BE2C (cell line): ENCODE measurements at places on chromosomes 12 and 14.

GRCh38 chr12:24728826-24729225 is 220.1 kb downstream of the BCAT1 start:
- DNase-seq, result no peak

DNA sequence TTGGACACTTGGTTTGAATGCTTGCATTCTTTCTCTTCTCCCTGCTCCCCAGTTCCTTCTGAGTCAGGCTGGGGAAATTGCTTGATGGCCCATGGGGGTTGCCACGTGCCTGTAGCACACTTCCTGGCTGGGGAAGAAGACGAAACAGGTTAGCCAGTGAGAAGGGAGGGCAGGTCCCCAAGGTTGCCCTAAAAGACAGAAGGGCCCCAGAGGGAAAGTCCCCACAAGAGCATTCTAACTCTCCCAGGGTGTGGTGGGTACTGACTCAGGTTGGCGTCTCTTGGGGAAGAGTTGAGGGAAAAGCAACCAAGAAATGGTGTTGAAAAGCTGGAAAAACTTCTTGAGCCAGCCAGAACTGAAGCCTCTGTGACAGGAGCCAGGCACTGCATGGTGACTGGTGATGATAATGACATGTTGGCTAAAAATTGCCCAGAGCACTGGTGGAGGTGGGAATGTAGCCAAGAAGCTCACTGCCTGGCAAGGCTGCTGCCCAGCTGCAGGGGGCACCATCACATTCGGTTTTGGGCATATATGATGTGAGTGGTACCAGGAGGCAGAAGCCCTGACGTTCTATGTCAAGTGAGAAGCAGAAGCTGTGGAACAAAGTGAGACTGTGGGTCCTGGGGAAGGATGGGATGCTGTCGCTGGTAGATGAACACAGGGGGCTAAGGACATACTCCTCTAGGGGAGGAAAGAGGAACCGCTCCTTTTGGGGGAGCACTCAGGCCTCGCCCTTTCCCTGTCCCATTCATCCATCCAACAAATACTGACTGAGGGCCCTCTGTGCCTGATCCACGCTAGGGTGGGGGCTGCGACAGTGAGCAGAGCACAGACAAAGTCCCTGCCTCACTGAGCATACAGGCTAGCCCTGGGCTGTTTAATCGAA is 8.1 kb upstream of the RABGGTA start:
- peak; percentile 51 for DNase-seq

- no peak for DNase-seq
Observed at GRCh38 chr12:13595536-13596443, 385.6 kb downstream of the GRIN2B start.

GRCh38 chr12:116694653-116695463 is 43.0 kb downstream of the SPRING1 start:
- no peak for DNase-seq

DNA sequence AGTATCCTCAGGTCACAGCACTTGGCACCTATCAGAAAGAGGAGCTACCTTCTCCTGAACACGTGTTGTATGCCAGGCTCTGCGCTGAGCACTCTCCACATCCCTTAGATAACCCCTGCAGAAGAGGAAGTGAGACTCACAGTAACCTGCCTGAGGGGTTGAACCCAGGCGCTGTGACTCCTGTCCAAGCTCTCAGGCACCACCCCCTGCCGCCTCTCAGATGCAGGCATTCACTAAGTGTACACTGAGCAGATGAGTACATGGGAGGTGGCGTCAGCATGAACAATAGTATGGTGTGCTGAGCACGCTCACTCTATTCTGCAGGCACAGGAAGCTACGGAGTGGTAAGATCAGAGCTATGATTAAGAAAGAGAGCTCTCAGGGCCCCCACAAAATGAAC is 21.0 kb upstream of the RIC8B start:
- no peak for DNase-seq

DNA sequence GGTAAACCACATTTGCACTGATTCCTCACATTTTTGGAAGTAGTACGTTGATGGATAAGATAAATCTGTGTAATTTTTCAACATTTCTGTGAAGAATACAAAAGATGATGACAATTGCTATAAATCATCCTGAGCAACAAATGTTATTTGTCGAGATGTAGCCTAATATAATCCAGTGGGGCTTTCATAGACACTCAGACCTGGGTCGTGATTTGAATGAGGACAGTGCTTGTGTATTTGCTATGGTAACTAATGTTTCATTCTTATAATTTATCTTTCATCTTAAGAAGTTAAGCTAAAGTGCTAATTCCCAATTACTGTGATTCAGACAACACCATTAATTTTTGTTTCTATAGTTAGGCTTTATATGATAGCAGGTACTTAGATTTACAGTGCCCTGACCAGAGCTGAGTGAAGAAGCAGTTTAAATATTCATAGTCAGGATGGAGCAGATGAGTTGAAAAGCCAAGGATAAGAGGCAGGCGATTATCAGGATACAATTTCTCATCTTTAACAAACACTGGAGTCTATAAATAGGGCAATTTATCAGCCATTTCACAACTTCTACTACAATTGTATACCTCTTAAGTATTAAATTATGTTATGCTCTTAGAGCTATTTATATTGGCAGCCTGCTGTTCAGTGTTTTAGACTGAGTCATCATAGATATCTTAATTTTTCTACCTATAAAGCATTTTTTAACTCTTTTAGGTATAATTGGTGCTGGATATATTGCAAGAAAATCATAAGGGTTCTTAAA is 359.9 kb downstream of the TRHDE start:
- DNase-seq, result no peak

DNA sequence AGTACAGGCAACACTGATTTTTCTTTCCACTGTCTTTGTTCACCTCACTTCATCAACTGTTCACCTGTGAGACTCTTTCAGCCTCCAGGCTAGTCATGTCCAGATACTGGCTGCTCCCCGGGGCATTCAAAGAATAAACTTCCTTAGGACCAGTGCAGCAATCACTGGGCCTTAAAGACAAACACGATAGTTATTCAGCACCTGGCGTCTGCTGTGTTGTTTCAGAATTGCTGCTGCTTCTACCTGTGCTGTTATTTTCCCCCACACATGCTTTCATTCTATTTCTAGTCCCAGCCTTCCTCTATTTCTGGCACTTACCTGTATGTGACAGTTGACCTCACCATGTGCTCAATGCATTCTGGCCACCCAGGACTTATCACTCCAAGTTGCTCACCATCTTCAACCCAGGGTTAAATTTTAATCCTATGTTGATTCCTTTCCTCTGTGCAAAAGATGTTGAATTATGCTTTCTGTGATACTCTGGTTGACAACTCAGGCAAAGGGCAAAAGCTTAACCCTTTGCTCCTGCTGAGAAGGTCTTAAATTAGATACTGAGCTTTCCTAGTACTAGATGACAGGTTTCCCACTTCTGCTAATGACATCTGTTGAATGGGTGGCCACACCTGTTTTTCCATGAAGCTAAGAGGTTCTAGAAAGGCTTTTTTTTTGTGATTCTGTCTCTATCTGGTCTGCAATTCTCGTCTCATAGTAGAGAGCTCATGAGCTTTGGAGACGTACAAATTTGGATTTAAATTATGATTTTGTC is 41.4 kb downstream of the PTPRQ start:
- no peak for DNase-seq

DNA sequence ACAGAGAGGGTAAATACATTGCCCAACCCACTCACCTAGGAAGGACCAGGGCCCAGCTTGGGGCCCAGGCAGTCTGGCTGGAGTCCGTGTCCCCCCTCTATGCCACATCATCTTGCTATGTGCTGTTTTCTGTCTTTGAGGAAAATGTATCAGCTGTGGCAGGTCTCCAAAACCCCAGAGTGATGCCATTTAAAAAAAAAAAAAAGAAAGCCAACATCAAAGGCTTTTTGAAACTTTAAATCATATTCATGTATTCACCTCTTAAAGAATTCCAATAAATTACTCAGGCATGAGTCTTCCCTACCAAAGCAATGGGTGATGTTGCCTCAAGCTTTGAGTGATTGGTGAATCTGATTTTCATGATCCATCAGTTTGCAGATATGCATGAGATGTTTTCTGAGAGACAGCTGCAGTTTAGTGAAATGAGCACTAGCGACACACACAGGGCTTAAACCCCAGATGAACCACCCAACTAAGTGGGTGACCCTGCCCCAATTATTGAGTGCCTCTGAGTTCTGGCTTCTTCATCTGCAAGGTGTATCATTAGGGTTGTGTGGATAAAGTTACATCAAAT is 6.1 kb downstream of the KRT81 start:
- no peak for DNase-seq

DNA sequence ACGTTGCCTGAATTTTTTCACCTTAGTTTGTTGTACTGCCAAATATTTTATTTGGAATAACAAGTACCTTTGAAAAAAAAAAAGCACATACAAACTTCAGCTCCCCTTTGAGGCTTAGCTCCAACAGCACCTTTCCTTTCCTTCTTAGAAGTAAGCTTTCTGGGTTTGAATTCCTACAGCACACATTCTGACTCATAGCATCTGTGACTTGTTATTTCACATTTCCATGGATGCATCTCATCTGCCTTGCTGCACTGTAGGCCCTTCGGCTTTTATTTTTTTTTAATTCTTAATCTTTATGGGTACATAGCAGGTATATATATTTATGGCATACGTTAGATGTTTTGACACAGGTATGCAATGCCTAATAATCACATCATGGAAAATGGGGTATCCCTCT is 7.2 kb downstream of the LGALS3 start:
- DNase-seq, result no peak

- DNase-seq, result peak; percentile 95
Observed at GRCh38 chr14:92987713-92988510, 65.0 kb downstream of the CHGA start.

DNA sequence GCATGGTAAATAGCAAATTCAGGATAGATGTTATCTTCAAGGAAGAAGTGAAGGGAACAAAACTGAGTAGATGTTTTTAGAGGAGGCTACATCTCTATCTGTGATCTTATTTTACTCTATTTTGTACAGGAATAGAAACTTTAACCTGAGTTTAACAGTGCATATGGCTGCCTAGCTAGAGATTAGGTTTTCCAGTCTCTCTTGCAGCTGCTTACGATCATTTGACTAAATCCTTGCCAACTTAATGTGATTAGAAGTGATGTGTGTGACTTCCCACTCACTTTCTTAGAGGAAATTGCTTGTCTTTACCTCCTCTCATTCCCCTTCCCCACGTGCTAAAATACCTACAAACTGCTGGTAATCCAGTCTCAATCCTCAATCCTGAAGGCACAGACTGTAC is 26.5 kb upstream of the SLC15A5 start:
- no peak for DNase-seq

GRCh38 chr14:20642182-20642581 is 691 bp upstream of the OR6S1 start:
- DNase-seq, result peak; percentile 49

DNA sequence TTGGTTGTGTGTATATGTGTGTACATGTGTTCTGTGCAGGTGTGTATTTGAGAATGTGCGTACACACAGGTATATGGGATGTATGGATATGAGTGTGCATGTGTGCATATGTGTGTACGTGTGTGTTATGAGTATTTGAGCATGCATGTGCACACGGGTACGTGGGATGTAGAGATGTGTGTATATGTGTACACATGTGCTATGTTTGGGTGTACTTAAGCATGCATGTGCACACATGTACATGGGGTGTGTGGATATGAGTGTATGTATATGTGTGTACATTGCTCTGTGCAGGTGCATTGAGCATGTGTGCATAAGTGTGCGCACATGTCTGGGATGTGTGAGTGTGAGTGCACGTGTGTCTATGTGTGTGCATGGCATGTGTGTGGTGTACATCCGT is 34.3 kb upstream of the SFSWAP start:
- DNase-seq, result no peak

- DNase-seq, result no peak
Observed at GRCh38 chr14:80278293-80279023, 67.2 kb upstream of the DIO2 start.

- DNase-seq, result peak; percentile 74
Observed at GRCh38 chr14:56331592-56332216, 213.5 kb downstream of the PELI2 start.

GRCh38 chr14:52244997-52245396 is 22.5 kb upstream of the PTGDR start:
- DNase-seq, result no peak

GRCh38 chr12:14959463-14959862 is 1.9 kb downstream of the ARHGDIB start:
- DNase-seq, result no peak

DNA sequence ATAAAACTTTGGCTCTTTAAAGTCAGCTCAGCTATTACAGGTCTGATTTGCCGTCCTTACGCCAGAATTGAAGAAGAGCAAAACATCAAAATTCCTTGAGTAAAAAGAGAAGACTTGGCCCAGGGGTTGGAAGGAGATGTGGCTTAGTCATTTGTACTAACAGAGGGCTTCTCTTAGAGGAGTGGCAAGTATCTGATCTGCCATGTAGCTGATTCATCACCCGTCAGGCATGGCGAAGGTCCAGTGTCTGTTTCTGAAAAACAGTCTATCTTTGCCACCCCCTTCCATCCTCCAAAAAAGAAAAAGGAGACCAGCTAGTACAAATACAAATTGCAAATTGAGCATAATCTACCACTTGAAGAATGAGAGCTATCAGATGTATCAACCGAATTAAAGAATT is 91.9 kb downstream of the RAD52 start:
- no peak for DNase-seq

- no peak for DNase-seq
Observed at GRCh38 chr14:98501836-98502235, 770.2 kb downstream of the BCL11B start.

DNA sequence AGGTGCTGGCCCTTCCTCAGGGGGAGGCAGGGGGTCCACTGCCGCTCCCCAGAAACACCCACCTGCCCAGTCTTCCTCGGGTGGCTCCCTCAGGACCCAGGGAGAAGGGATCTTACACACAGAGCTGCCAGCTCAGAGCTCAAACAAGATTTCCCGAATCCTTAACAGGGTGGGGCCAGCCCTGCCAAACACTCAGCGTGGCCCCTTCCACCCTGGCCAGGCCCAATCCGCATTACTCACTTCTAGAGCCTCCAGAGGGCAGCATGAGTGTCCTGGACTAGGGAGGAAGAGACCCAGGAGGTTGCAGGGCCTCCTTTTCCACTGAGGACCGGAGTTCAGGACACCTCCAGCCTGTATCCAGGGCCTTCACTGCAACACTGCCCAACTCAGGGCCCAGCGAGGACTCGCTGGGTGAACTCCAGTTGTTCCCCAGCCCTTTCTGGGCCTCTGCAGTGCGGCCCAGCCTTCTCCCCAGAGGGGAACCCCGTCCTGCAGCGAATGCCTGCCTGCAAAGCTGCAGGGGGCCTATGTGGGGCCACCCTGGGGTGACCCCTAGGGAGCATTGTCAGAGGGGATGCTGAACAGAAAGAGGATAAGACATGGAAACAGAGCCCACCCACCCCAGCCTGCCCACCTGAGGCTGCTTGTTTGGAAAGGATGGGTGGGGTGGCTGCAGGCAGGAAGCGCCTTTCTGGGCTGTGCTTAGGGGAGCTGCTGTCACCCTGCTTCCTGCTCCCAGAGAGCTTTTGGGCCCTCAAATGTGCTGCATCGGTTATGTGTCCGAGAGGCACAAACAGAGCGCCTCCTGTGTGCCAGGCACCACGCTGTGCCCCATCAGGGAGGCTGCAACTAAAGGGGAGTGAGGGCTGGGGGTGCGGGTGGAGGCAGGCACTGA is 43.8 kb downstream of the CCNK start:
- DNase-seq, result peak; percentile 57

GRCh38 chr12:49232940-49233841 is 31.7 kb upstream of the TUBA1C start:
- peak; percentile 94 for DNase-seq
